Melanocyte of skin (primary cell): ENCODE measurements at places on chromosomes 1 and 21. TPM values are rescaled to one million over a fixed set of nuclear protein-coding genes. Genes with fewer than 3 reads are reported as not detected.

SLC26A9 gene
- not detected in 2 replicates for total RNA-seq

LCE3D gene
- not detected in 2 replicates for total RNA-seq

SLC5A3 gene
- total RNA-seq, result 11.0 and 20.8 TPM in 2 replicates

LRRC52 gene
- not detected in 2 replicates for total RNA-seq

FGR gene
- 0.33 TPM in 1 of 2 replicates, not detected in the other for total RNA-seq

LDLRAD1 gene
- not detected in 2 replicates for total RNA-seq

AGTRAP gene
- 57.9 and 76.8 TPM in 2 replicates for total RNA-seq

GNG12 gene
- total RNA-seq, result 164 and 186 TPM in 2 replicates

DMRTA2 gene
- not detected in 2 replicates for total RNA-seq

CD2 gene
- total RNA-seq, result not detected in 2 replicates

KANK4 gene
- total RNA-seq, result not detected in 2 replicates

CAPN2 gene
- total RNA-seq, result 153 and 185 TPM in 2 replicates

ARMH1 gene
- total RNA-seq, result 2.5 and 2.8 TPM in 2 replicates

AMY1A gene
- total RNA-seq, result not detected in 2 replicates

LORICRIN gene
- total RNA-seq, result not detected in 2 replicates

COL6A2 gene
- total RNA-seq, result 5.5 and 50.5 TPM in 2 replicates

HAO2 gene
- 0.15 TPM in 1 of 2 replicates, not detected in the other for total RNA-seq

F13B gene
- total RNA-seq, result not detected in 2 replicates

OLIG1 gene
- total RNA-seq, result not detected in 2 replicates

NDUFS5 gene
- 239 and 275 TPM in 2 replicates for total RNA-seq

SAMSN1 gene
- total RNA-seq, result not detected in 2 replicates

C4BPB gene
- not detected in 2 replicates for total RNA-seq

OR14K1 gene
- not detected in 2 replicates for total RNA-seq

CFAP141 gene
- not detected in 2 replicates for total RNA-seq

CCDC181 gene
- 0.33 and 0.62 TPM in 2 replicates for total RNA-seq

BACE2 gene
- 262 and 304 TPM in 2 replicates for total RNA-seq

MTX1 gene
- 55.2 and 59.3 TPM in 2 replicates for total RNA-seq

APOBEC4 gene
- total RNA-seq, result not detected in 2 replicates

SUSD4 gene
- total RNA-seq, result not detected in 2 replicates

KRTAP10-7 gene
- total RNA-seq, result not detected in 2 replicates
